RPMI7951 (cell line): ENCODE measurements at places on chromosomes 1 and 21. TPM values are rescaled to one million over a fixed set of nuclear protein-coding genes. Genes with fewer than 3 reads are reported as not detected.
A peak's percentile ranks its signal among the peaks of the same experiment; 100 is the strongest.

GRCh38 chr21:26846036-26846931 is 1.1 kb upstream of the ADAMTS1 start:
- peak; percentile 85 for DNase-seq

DNA sequence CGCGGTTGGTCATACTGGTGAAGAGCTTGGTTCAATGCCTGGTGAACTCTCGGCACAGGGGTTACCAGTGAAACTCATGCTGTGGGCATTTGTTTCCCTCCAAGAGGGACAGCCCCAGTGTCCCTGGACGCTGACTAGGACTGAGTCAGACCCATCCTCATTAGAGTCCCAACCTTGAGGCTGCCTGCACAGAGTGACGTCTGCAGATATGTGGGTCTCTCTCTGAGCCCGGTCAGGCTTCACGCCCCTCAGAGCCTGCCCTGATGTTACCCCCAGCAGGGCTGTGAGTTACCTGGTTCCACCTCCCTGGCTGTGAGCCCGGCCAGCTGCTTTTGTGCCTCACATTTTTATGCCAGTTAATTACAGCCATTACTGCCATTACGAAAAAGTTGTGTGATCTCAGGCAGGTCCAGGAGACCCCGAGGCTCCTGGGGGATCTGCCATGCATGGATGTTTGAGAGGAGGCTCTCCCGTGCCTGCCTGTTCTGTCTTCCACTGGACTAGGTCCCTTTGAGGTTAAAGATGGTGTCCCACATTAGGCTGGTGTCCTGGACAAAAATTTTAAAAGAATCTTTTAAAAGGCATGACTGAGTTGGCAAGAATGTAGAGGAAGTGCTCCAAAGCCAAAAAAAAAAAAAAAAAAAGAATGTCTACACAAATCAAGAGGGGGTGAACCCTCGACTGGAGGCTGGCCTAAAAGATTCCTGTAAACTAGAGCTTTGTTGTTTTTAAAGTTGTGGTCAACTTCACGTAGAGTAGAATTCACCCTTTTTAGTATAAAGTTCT is 36.6 kb upstream of the PADI1 start:
- peak; percentile 95 for DNase-seq

DNA sequence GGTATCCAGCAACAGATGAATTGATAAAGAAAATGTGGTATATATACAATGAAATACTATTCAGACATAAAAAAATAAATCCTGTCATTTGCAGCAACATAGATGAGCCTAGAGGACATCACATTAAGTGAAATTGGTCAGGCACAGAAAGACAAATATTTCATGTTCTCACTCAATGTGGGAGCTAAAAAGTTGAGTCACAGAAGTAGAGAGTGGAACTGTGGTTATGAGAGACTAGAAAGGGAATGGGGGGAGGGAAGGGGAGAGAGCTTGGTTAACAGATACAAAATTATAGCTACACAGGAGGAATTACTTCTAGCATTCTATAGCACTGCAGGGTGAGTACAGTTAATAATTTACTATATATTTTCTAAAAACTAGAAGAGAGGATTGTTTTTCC is 37.1 kb upstream of the SERPINC1 start:
- DNase-seq = no peak

DNA sequence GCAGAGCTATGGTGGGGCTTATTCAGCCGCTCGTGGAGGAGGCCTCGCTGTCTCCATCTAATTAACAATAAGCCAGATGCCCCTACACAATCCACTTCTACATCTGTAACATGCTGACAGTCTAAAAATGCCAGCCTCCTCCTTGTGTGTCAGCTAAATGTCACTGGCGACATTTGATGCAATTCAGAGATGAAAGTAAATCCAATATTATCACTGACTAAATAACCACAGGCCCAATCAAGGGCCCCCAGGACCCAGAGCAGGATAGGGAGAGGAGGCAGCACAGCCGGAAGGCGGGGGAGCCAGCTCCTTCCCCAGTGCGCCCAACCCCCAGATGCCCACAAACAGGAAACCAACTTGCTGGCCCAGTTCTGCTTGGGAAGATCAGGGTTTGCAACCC is 76.6 kb downstream of the DMRTA2 start:
- no peak for DNase-seq

GRCh38 chr1:232944347-232944746 is 6.1 kb upstream of the NTPCR start:
- no peak for DNase-seq

DNA sequence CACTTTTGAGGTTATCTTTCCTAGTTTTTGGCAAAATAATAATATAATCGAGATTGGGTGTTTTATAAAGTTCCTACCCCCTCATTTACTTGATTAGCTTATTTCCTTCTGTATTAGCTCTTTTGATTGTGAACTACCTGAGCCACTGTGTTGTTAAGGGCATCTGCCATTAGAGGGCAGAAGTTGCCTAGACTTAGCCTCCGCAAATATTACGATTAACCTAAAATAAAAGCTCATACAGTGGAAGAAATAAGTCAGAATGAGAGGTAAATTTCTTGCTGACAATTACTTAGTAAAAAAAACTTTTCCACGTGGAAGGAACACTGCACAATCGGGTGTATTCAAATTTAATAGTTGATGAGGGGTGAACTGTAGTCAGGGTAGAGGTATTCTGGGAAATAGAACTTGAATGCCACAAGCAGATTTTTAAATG is 2.3 kb downstream of the H3-3A start:
- DNase-seq = peak; percentile 54

GRCh38 chr1:149917571-149918144 is at the start of gene SV2A:
Gene SV2A, minus strand, starts transcription at chr1:149917844. Its CDS starts 4,004 bp downstream, at chr1:149913840.
- DNase-seq = peak; percentile 74

GRCh38 chr1:8458607-8459006 is 140.7 kb downstream of the SLC45A1 start:
- DNase-seq = no peak

GRCh38 chr1:178457651-178458050 is 39.1 kb downstream of the CLEC20A start:
- no peak for DNase-seq

- no peak for DNase-seq
Observed at GRCh38 chr1:219138747-219139146, 34.9 kb upstream of the LYPLAL1 start.

DNA sequence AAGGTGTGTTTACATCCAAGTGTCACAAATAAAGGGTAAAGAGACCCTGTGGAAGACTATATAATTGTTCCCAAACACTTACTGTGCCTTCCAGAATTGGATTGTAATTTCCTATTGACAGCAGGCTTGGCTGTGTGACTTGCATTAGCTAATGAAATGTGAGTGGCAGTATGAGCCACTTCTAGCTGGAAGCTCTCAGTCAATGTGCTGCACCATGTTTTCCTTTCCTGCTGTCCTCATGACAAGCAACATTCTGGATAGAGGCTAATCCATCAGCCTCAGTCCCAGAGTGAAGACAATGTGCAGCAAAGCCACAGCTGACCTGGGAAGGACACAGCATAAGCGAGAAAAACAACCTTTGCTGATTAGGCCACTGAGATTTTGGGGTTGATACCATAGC is 5.9 kb upstream of the FOXJ3 start:
- DNase-seq = no peak

- DNase-seq = peak; percentile 56
Observed at GRCh38 chr1:160993544-160994193, 27.3 kb downstream of the F11R start.

DNA sequence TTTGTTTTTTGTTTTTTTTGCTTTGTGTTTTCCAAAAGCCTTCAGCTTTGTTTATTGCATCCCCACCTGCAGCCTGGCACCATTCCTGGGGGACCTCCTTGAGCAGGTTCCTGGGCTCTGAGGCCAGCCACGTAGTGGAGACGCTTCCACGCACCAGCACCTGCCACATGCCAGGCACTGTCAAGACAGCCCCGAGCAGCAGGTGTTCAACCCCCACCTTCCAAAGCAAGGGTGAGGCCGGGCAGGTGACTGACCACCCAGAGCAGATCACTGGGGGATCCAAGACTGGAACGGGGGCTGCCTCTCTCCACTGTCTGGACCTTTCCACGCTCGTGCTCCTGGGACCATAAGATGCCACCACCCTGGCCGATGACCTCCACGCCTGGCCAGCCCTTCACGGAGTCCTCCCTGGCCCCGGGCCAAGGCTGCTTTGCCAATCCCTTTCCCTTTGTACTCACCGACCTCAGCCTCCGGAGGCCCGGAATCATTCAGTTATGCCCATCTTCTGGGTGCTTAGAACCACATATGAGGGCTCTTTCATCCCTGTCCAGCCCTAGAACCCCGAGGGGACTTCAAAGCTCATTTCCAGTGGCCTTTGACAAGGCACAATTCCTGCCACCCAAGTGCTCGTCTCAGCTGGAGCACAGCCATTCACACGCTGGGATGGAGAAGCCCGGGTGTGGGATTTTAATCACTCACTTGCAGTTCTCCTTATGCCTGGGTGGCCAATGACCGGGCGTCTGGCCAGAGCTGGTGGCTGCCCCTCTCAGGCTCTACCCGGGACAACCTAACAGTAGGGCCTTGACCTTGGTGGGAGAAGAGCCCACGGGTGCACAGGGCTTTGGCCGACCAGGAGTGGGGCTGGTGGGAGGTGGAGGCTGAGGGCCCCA is 330.8 kb downstream of the NPHP4 start:
- DNase-seq = no peak

DNA sequence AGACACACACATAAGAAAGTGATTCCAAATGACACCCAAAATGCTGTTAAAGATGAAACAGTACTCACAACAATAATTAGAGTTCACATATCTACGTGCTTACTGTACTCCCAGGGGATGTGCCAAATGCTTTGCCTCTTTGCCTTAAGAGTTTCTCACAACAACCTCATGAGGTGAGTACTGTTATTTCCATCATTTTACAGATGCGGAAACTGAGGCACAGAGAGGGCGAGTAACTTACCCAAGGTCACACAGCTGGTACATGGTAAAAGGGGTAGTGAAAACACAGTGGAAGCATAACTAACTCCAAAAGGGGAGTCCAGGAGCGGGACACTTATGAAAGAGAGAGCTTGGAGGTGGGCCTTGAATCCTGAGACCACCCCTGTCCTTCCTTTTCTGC is 171.8 kb downstream of the ACTL8 start:
- DNase-seq = no peak

DNA sequence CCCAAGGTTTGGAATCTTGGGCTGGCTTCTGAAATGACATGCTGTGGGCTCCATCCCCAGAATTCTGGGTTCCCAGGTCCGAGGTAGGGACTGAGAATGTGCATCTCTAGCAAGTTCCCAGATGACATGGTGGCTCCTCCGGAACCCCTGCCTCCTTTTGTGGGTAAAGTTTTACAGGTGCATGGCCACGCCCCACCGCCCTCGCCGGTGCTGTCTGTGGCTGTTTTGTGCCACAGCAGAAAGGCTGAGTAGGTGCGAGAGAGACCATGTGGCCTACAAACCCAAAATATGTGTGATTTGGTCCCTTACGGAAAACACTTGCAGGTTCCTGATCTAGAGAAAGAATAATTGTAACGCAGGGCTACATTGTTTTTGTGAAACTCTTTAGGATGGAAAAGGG is 30.9 kb downstream of the SKI start:
- no peak for DNase-seq

DNA sequence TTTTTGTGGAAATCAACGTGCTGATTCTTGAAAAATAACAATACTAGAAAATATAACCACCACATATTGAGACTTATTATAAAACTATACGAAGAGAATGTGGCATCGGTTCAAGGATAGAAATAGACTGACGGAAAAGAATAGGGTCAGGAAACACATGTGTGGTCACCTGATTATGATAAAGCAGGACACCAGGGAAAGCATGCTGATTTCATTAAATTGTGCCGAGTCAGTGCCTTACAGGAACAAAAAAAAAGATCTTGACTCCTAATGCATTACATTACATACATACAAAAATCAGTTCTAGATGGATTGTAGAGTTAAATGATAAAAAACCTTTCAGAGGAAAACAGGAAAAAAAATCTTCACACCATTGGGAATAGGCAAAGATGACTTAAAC is 43.5 kb upstream of the SERPINC1 start:
- no peak for DNase-seq

- no peak for DNase-seq
Observed at GRCh38 chr1:8164670-8165069, 138.6 kb upstream of the ERRFI1 start.

- no peak for DNase-seq
Observed at GRCh38 chr1:209617047-209617673, 33.6 kb downstream of the CAMK1G start.

GRCh38 chr1:26684763-26685508 is 10.9 kb upstream of the ARID1A start:
- no peak for DNase-seq

DNA sequence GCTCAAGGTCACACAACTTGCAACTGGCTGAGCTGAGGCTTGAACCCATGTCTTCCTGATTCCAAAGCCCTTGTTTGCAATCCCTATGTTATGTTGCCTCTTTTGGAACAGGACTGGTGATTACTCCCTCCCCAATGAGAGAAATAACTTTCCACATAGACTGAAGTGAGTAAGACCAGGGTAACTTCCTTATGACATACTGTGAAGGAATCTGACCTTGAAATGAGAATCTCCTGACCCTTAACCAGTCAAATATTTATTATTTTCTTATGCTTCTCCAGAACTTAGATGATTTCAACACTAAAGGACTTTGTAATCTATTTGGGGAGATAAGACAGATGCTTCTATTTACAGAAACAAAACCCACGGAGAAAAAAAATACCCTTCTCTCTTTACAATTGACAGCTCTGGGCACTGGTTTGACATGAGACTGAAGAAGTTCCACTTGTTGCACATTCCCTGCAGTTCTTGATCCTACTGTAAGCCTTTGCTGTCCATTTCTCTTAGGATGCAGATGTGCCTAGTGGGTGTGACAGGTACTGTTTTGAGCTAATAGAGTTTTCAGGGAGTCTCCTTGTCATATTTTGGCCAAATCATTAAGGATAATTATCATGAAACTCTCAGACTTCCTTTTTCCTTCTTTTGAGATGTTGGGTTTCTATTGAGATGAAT is 3.9 kb upstream of the RPTN start:
- DNase-seq = peak; percentile 75

PRKACB gene
- 56.3 and 66.1 TPM in 2 replicates for total RNA-seq

SYT14 gene
- total RNA-seq = 1.1 and 2.2 TPM in 2 replicates

LCE1E gene
- not detected in 2 replicates for total RNA-seq

LAPTM5 gene
- total RNA-seq = 70.7 and 82.5 TPM in 2 replicates
